Activated naive CD4-positive, alpha-beta T cell treated with anti-CD3 and anti-CD28 coated beads, Interleukin-2, amount 50 U/mL, for 16 hours (primary cell): ENCODE measurements at places on chromosomes 2 and 18.
A peak's percentile ranks its signal among the peaks of the same experiment; 100 is the strongest.

GRCh38 chr18:43825768-43826167 is 548.5 kb upstream of the SYT4 start:
- no peak for DNase-seq

GRCh38 chr18:5158587-5158986 is 38.5 kb downstream of the AKAIN1 start:
- DNase-seq = no peak

GRCh38 chr2:152644189-152644873 is 72.9 kb downstream of the PRPF40A start:
- DNase-seq = no peak

DNA sequence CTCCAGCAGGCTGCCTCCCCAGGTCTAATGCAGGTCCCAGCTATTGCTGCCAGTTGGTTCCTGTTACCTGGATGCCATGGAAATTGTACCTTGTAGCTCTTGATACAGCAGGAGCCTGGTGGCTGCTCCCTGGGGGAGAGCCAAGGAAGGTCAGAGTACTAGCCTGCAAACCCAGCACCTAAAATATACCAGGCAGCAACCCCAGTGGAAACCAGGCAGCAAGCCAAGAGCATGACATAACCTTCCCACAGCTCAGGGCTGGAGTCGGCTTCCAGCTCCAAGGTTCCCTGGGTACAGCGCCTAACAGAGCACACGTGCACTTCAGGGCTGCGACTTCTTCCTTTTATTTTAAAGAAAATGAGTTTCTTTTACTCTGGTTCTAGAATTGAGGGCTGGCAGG is 30.3 kb downstream of the TNP1 start:
- no peak for DNase-seq

DNA sequence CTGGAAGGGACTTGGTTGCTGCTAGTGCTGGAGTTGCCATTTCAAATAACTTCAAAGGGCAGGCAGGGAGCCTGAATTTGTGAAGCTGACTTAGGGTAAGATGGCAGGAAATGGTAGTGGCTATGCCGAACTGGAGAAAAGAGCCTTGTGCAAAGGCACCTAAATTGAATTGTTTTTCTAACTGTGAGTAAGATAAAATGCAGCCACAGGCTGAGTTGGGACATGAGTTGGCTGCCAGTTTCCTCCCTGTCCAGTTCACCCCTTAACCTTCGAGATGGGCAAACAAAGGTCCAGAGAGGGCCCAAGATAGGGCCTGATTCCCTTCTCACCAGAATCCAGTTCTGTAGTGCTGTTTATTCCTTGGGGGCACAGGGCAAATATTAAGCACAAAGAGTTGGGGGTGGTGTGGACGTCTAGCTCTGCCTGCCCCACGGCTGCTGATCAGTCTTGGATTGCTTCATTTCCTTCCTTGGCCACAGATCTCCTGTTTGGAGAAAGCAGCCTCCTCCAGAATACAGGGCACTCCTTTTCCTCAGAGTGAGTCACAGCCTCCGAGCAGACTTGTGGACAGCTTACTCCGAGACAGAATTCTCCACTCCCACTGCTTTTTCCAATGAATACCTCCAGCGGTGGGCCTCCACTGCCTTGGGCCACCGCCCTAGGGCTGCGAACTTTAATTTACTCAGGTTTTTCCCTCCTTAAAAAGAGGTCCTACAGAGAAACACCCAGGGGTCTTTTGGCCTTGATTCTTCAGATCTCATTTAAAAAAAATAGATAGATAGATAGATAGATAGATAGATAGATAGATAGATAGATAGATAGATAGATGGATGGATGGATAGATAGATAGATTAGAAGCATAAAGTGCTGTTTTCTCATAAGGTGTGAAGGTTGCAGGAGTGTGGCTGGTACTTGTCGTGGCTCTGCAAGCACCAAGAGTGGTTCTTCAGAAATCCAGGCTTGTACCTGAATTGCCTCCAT is 18.4 kb upstream of the SLC20A1 start:
- no peak for DNase-seq

DNA sequence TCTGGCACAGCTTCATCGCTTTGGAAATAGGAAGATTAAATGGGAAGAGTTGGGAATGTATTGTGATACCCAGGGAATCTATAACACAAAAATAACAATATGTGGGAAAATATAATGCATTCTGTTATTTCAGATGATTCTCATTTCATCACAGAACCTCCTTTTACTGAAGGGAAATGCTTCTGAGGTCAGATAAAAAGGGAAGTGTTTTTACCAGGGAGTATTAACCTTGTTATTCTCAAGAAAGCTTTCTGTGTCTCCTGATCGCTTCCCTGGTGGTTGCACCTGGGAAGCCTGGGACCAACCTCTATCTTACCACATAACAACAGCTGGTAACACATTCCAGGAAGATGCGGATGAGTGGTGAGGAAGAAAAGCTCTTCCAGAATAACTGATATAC is 47.2 kb downstream of the SCG2 start:
- no peak for DNase-seq

DNA sequence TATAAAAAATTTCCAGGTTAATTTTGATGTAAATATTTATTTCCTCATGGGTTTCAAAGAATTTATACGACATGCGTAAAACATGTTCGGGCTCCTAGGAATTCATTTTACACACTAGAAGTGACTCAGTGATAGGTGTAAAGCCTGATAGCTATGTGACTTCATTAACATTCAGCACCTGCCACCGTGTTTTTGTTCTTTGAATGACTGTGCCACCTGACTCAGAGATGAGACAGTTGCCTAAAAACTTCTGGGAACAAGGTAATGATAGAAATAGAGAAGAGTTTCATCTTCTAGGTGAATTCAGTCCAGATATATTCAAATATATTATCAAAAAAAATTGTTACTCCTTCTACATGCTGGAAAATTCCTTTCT is 10.0 kb downstream of the IL1R2 start:
- peak; percentile 43 for DNase-seq

DNA sequence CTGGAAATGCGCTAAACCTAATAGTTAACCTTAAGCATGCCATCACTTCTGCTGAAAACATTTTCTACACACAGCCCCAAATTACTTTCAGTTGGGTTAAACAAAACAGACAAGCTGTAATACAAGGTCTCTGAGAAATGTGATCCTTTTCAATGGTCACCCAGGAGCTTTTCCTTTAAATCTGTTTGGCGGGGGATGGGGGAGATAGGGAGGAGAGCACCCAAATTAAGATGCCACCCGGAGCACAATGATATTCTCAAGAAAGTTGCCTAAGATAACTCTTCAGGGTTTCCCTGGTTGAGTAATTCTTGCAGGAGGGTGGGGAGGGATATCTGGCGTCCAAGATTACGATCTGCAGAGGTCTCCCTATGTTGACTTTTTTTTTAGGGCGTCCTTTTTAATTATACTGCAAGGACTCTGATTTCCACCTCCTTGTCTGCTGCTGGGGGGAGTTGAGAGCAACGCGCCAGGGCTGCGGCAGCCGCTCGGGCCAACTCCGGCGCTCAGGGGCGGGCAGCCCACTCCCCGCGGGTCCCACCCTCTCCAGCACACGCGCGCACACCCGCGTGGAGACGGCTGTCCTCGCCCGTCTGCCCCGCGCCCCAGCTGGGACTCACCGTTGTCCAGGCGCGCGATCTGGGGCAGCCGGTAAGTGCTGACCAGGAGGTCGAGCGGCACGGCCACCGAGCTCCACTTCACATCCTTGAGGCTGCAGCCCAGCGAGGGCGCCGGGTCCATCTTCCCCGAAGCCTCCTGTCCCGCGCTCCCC is 807 bp downstream of the GAREM1 start:
- DNase-seq = peak; percentile 12

DNA sequence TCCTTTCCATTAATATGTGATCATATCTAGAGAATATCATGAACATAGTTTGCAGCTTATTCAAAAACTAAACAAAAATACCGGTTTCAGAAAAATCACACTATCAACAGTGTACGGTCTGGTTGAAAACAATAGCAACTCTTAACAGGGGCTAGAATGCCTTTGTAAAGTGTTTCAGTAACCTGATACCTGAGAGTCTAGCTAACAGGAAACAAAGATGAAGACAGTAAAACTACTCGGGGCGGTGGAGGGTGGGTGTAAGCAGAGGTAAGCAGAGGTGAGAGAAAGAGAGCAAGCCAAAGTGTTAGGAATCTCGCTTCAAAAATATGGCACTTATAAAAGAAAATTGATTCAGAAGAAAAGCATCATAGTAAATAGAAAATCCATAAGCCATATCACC is 109.0 kb upstream of the RGPD4 start:
- no peak for DNase-seq

GRCh38 chr2:133171393-133172004 is 396.8 kb downstream of the NCKAP5 start:
- DNase-seq = no peak

DNA sequence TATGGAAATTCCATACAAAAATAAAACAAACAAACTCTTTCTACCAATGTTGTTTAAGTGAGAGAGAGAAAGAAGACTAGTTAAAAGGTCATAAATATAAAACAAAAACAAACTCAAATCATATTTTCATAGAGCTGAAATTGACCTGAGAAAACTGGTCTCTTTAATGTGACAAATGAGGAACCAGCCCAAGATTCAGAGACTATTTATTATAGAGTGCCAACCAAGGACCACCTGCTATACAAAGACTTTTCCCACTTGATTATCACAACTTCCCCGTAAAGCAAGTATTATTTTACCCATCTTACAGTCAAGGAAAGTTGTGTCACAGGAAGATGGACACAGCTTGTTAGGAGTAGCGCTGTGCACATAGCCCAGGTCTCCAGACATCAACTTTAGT is 13.3 kb downstream of the ANKRD44 start:
- DNase-seq = no peak

DNA sequence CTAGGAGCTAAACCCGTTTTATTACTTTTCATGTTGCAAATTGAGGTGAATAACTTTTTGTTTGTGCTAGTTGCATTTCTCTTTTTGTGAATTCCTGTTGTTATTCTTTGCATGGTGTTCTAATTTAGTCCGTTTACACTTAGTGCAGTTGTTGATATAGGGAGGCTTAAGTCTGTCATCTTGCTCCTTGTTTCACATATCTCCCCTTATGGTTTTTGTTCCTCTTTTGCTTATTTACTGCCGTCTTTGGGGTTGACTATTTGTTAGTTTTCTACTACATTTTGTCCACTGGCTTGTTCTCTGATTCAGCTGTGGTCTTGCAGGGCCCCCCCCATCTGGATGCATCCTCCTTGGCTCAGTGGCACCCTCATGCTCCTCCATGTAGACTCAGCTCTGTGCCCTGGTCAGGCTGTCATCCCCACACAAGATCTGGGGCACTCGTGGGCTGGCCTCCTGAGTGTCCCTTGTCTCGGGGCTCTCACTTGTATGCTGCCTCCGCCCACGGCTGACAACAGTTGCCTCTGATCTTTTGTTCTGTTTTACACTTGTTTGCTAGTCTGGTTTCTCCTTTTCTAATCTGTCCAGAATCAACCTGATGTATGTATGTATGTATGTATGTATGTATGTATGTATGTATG is 42.9 kb upstream of the ASB1 start:
- DNase-seq = no peak
